ENCODE measurements at places on chromosomes 7 and 10.

- DNase-seq, result no peak
Observed at GRCh38 chr10:130780763-130781162, 530.8 kb downstream of the TCERG1L start.

- no peak for DNase-seq
Observed at GRCh38 chr7:113015034-113015645, 71.5 kb downstream of the GPR85 start.

DNA sequence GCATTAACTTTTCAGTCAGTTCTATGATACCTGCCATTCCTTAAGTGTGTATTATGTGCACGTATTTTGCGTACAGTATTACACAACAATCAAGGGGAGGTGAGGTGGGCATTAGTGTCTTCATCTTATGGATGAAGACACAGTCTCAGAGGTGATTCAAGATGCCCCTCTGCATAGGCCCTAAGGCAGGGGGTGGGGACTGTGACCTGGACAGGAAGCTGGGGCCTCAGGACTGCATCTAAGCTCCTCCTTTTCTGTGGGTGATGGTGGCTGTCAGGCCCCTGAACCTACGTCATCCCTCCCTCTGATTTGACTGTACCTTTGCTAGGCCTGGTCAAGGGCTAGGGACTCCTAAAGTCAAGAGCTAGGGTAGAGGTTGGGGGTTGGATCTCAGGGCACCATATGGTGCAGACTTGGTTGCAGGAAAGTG lies 38.9 kb downstream of the HK1 start:
- DNase-seq, result peak; percentile 72

- no peak for DNase-seq
Observed at GRCh38 chr7:89223900-89224395, 428.4 kb upstream of the TEX47 start.

- no peak for DNase-seq
Observed at GRCh38 chr10:64648915-64649314, 1127.7 kb downstream of the REEP3 start.

- no peak for DNase-seq
Observed at GRCh38 chr10:81944609-81945008, 69.6 kb downstream of the NRG3 start.

GRCh38 chr10:132691711-132692153 lies 94.2 kb downstream of the NKX6-2 start:
- DNase-seq, result no peak

- DNase-seq, result no peak
Observed at GRCh38 chr10:6607182-6607581, 27.1 kb upstream of the PRKCQ start.

- peak; percentile 53 for DNase-seq
Observed at GRCh38 chr7:28155019-28155660, 25.5 kb downstream of the JAZF1 start.

DNA sequence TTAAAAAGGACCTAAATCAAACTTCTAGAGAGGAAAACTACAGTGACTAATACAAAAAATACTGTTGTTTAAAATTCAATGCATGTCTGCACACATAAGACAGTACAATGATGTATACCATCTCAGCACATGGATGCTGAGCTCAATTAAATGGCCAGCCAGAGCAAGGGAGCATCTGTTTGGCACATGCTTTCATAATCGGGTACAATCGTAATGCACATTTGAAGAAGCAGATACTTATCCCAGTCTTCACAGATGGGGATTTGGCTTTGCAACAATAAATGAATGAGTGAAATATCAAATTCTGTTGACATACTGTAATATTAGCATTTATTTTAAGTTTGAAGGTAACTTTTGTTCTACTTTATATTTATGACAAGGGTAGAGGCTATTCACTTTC lies 187.8 kb downstream of the CRPPA start:
- DNase-seq, result no peak

DNA sequence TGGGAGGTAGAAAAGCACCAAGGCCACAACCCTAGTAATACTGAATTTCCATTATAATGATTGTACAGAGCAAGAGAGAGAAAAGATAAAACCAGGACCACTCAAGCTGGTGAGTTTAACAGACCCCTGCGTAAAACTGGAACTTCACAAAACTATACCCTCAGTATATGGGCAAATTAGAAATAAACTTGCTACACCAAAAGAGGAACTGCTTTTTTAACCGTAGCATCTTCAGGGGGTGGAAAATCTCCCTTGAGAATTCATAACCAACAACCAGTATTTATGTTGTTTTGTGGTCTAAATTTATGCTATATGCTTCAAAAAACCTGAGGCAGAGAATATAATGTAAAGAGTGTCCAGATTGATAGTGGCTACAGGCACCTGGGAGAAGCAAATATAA lies 171.2 kb downstream of the SGMS1 start:
- DNase-seq, result peak; percentile 52

DNA sequence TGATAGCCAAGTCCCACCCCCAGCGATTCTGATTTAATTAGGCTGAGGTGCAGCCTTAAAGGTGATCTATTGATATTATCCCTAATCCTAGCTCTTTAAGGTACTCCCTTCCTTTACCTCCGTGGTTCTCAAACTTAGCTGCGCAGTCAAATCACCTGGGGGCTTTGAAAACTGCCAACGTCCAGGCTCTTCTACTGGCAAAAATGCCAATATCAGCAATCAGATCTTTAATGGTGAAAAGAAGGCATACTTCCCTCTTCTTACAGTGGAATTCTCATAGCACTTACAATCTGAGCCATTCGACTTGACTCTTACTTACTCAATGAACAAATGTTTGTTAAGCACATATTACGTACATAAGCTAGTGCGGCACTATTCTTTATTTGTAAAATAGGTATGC lies 704 bp upstream of the SLC35B4 start:
- no peak for DNase-seq

DNA sequence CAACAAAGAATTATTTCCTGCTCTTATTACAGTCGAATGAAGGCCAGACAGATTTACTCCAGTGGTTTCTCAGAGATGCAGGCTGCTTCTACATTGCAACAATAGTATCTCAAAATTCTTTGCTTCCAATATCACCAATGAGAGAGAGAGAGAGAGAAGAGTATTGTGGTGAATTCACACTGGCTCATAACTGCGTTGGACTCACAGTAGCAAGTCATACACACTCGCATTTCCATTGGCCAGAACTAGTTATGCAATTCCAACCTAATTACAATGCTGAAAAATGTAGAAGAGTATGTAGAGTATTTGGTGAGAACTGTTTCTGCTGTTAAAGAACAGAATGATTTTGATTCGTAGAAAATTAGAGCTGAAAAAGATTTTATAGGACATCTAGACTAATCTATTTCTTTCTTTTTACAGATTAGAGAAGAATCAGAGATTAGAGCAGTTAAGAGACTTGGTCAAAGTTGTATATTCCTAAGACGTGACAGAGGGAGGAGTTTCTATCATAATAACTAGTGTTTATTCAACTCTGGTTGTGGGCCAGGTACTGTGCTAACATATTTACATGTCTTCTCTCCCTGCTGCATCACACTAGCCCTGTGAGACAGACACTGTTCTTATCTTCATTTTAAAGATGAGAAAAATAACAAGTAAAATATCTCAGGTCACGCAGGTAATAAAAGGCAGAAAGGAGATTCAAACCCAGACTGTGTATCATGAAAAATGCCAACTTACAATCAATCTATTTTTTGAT lies 34.6 kb upstream of the PDK4 start:
- DNase-seq, result no peak

GRCh38 chr7:130208516-130208915 lies 856 bp downstream of the SSMEM1 start:
- DNase-seq, result no peak

DNA sequence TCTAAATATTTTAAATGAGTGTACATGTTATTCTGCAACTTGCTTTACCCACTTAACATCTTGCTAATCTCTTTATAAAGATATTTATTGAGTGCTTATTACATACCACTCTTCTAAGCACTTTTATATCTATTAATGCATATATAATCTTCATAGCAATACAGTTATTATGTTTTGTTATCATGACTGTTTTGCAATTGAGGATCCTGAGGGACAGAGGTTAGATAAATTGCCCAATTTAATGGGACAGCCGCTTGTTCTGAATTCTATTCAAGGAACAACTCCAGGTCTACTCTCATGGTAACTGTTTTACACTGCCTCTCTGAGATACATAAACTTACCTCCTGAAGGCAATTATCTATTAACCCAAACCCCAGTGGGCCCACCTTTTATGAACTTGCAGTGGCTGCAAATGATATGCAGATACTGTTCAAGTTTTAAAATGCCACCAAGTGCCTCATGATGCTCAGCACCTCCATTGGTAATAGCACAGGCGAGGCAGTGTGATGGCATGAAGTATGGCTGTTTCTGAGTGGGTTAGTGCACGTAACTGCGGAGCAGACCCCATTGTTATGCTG lies 60.5 kb downstream of the PON1 start:
- no peak for DNase-seq

GRCh38 chr10:51867956-51868355 lies 168.6 kb upstream of the CSTF2T start:
- DNase-seq, result no peak

DNA sequence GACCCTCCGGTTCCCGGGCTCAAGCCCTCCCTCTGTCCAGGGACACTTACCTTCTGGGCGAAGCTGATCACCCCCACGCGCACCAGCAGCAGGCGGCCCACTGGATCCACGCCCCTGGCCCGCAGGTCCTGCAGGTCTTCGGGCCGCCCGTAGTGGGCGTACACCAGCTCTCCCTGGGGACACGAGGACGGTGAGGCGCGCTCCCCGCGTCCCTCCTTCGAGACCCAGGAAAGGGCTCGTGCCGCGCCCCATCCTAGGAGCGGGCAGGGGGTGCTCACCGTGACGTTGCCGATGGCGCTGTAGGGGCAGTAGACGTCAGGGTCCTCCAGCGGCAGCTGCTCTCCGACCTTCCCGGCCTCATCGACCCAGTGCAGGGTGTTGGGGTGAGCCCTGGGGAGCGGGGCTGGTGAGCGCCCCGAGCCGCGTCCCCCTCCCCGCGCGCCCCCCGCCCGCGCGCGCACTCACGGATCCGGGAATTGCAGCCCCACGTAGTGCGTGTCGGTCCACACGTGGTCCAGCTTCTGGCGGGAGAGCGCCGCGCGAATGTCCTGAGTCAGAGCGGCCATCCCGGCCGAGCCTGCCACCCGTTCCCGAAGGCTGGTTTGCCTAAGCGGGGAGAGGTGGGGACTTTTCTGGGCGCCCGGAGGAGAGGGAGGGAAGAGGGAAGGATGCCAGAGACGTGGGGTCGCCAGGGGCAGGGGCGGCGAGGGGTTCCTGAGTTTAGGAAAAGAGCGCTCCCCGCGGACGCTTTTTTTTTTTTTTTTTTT lies 8.2 kb downstream of the TFR2 start:
- DNase-seq, result no peak

GRCh38 chr10:12490963-12491362 lies 141.6 kb downstream of the CAMK1D start:
- no peak for DNase-seq

DNA sequence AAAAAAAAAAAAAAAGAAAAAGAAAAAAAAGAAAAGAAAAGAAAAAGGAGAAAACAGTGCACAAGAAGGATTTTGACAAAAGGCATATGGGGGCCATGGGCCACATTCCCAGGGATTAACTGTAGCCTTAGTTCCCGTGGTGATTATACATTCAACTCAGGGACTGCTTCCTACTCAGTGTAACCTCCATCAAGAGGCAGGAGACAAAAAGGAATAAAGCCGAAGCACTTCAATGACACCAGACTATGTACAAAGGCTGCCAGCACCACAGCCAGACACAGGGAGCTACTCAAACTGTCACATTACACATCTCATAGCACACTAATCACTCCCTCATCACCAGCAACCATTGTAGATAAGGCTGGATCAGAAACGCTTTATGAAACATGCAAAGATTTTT lies 5.1 kb upstream of the PMPCB start:
- DNase-seq, result no peak
